ENCODE measurements at places on chromosomes 16 and 17.

GRCh38 chr17:16975744-16976625, 4.1 kb upstream of the TNFRSF13B start:
- no peak overlapping the region for H3K27ac ChIP-seq
- DNase-seq: no peak
- H3K4me1 ChIP-seq: peaks cover 13% of the 10 kb centered on the region
- H3K4me3 ChIP-seq: no peak overlapping the region
- no peaks in the 10 kb centered on the region for H3K27me3 ChIP-seq

GRCh38 chr16:72189865-72190371, 18.0 kb upstream of the PMFBP1 start:
- no peaks in the 10 kb centered on the region for H3K4me1 ChIP-seq
- no peaks in the 10 kb centered on the region for H3K27me3 ChIP-seq
- no peak overlapping the region for H3K27ac ChIP-seq
- DNase-seq: no peak
- H3K4me3 ChIP-seq: no peak overlapping the region
- H3K36me3 ChIP-seq: no peaks in the 10 kb centered on the region

DNA sequence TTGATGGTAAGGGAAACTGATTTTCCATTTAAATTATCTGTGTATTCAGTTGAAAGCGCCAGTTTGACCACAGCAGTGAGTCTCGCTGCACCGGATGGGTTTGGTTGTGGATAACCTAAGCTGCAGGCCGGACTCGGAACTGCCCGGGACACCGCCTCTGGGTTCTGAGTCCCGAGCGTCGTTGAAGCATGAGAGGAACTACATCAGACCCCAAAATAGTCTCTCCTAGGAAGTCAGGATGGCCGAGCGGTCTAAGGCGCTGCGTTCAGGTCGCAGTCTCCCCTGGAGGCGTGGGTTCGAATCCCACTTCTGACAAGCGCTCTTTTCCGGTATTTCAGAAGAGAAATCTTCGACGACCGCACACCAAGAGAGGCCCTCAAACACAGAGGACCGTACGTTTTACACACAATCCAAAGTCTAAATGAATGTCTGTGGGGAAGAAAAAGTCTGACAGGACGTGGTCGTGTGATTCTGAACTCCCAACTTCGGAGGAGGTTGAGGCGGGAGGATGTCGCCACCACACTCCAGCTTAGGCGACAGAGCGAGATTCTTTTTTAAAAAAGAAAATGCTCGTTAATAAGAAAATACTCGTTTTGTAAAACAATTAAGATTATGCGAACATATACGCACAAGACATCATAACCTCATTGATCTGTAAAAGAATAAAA, 15.4 kb upstream of the PLLP start:
- DNase-seq: peak; percentile 93
- no peak overlapping the region for H3K27ac ChIP-seq
- no peaks in the 10 kb centered on the region for H3K36me3 ChIP-seq
- no peaks in the 10 kb centered on the region for H3K27me3 ChIP-seq

GRCh38 chr16:31452631-31453106, 6.6 kb upstream of the ARMC5 start:
- H3K4me1 ChIP-seq: peaks cover 38% of the 10 kb centered on the region
- no peak for DNase-seq
- H3K36me3 ChIP-seq: peaks cover 17% of the 10 kb centered on the region
- no peak overlapping the region for H3K4me3 ChIP-seq
- no peaks in the 10 kb centered on the region for H3K27me3 ChIP-seq
- H3K27ac ChIP-seq: no peak overlapping the region

- no peaks in the 10 kb centered on the region for H3K27me3 ChIP-seq
- no peak overlapping the region for H3K27ac ChIP-seq
Observed at GRCh38 chr16:49129935-49130334, 151.7 kb downstream of the CBLN1 start.

GRCh38 chr16:67976205-67976604, 4.1 kb downstream of the DPEP3 start:
- H3K4me3 ChIP-seq: no peak overlapping the region
- no peak overlapping the region for H3K27ac ChIP-seq
- no peaks in the 10 kb centered on the region for H3K36me3 ChIP-seq
- no peaks in the 10 kb centered on the region for H3K27me3 ChIP-seq
- DNase-seq: no peak

GRCh38 chr16:59899940-59900339, 1165.8 kb upstream of the GOT2 start:
- H3K27me3 ChIP-seq: no peaks in the 10 kb centered on the region
- H3K36me3 ChIP-seq: no peaks in the 10 kb centered on the region
- no peak overlapping the region for H3K27ac ChIP-seq
- no peaks in the 10 kb centered on the region for H3K4me1 ChIP-seq
- no peak overlapping the region for H3K4me3 ChIP-seq

Data from activated CD4-positive, alpha-beta T cell treated with anti-CD3 and anti-CD28 coated beads for 36 hours (primary cell).